Panc1 (cell line): ENCODE measurements at places on chromosomes 11 and 22. TPM values are rescaled to one million over a fixed set of nuclear protein-coding genes. Genes with fewer than 3 reads are reported as not detected.

DNA sequence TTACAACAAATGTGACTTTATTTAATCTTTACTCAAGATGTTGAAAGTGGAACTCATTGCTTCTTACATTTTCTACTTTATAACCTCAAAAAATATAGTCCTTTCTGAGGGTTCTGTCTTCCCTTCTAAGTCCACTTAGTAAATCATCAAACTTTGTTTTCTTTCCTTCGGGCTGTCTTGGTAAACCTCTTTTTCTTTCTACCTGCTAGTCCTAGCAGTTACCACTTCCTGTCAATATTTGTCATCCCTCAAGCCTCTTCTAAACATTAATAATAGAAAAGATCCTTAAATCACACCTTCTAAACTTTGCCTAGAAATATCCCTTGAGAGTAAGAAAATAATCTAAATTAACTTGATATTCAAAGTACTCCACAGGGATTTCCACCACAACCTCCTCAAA is 580.4 kb downstream of the CNTN5 start:
- H3K27me3 ChIP-seq, result no peaks in the 10 kb centered on the region
- no peak overlapping the region for H3K27ac ChIP-seq
- no peak overlapping the region for H3K4me3 ChIP-seq
- no peak for DNase-seq
- no peaks in the 10 kb centered on the region for H3K36me3 ChIP-seq
- H3K4me1 ChIP-seq, result no peaks in the 10 kb centered on the region

DNA sequence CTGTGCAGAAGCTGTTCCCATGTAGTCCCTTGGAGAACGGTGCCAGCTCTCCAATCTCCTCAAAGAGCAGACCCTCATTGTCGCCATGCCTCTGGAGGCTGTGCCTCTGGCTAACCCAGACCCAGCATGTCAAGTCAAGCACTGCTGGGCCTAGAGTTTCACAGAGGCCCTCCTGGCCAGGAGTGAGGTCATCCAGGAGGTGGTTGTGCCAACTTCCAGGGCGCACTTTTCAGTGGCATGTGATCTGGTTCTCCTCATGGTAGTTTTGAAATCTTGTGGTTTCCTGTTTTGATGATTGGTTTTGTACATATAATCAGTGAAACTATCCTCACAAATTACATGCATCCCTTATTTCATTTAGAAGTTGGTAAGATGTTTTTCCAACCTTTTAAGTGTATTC is 78.9 kb downstream of the PPFIBP2 start:
- H3K4me3 ChIP-seq, result no peak overlapping the region
- no peaks in the 10 kb centered on the region for H3K27me3 ChIP-seq
- no peaks in the 10 kb centered on the region for H3K4me1 ChIP-seq
- no peaks in the 10 kb centered on the region for H3K36me3 ChIP-seq
- H3K27ac ChIP-seq, result no peak overlapping the region

DNA sequence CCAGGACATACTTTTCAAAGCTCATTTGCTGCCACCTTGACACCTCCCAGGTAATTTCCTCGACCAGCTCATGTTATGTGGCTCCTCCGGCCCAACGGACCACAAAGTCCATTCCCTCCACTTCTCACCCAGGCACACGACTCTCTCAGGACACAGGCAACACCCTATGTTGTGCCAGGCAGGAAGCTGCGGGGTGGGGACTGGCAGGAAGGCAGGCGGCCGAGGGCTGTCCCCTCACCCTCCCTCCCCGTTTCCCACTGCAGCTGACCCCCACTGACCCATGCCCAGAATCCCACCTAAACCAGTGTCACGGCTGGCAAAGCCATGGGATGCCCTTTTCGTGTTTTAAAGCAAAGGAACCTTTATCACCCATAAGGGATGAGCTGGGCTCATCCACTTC is 20.8 kb downstream of the CELSR1 start:
- DNase-seq, result no peak
- H3K4me1 ChIP-seq, result no peaks in the 10 kb centered on the region
- H3K4me3 ChIP-seq, result no peak overlapping the region

- H3K27me3 ChIP-seq, result no peaks in the 10 kb centered on the region
- no peak overlapping the region for H3K27ac ChIP-seq
- no peak overlapping the region for H3K4me3 ChIP-seq
- H3K4me1 ChIP-seq, result no peaks in the 10 kb centered on the region
These were observed 68.6 kb downstream of the CDKN1C start for GRCh38 chr11:2816941-2817421.

DNA sequence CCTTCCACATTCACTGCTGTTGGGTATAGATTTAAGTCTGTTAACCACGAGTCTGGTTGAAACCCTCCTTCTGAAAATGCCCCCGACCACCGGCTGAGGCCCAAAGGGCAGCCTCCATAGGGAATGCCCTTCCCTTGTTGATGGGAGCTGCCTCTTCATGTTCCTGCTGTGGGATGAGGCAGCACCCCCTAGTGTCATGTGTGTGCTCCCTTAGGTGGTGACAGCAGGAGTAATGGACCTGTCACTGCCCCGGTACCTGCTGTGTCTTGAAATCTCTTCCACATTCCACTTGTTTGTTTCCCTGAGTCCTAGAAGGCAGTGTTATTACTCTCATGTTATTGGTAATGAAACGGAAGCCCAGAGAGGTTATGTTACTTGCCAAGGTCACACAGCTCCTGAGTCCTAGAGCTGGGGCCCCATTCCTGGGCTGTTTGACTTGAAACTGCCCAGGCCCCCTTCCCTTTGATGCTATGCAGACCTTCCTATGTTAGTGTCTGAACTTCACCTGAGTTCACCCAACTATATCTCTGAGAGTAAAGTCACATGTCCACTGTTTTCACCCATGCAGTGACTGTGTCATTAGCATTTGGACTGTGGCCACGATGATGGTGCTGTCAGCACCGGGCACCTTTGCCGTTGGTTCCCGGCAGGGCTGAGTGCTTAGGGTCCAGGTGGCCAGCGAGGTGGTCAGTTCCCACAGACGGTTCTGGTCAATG is 234.3 kb downstream of the TBC1D22A start:
- no peaks in the 10 kb centered on the region for H3K36me3 ChIP-seq
- H3K4me3 ChIP-seq, result no peak overlapping the region
- H3K27me3 ChIP-seq, result no peaks in the 10 kb centered on the region
- no peaks in the 10 kb centered on the region for H3K4me1 ChIP-seq

DNA sequence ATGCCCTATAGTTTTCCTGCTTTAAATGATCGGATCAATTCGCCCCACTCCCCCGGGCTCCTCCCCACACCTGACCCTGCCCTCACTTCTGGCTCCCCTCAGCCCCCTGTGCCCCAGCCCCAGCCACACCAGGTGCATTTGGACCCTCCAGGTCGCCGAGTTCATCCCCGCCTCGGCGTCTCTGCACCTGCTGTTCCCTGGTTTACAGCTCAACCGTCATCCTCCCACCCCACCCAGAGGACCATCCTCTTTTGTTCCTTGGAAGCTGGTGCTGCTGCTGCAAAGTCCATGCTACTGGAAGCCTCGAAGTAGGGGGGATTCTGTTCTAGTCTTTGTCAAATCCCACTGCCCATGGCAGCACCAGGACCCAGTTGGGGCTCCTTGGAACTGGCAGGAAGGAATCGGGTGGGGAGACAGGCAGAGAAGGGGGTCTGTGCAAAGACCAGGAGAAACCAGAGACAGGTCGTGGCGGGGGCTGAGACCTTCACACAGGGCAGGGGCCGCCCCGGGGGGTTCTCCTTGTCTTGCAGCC is 4.5 kb upstream of the MUC5B start:
- H3K36me3 ChIP-seq, result no peaks in the 10 kb centered on the region
- H3K4me1 ChIP-seq, result peaks cover 14% of the 10 kb centered on the region

DNA sequence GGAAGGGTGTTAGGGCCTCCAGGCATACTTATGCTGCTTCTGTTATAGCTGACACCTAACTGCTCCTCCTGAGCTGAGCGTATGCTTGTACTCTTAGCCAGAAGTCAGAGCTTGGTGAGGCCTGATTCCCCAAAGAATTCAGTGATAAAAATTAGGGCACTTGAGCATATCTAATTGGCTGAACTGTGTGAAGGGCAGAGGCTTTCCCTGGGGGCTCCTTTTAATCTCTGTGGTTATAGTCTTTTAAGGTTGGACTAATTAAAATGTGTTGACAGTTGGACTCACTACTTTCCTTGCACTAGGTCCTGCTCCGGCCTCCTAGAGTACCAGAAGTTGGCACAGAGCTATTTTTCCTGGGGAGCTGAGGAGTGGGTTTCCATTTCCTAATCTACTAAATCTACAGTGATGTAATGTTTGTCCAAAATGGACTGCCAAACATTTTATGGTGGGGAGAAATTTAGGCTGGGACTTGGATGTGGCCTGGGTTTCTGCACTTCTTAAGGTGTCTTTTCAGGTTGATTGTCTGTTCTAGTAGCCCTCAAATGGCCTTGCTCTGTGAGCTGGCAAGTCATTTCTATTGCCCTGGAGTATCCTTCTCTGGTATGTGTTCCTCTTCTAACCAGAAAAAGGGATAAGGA is 18.4 kb downstream of the STIM1 start:
- H3K27me3 ChIP-seq, result no peaks in the 10 kb centered on the region
- no peaks in the 10 kb centered on the region for H3K36me3 ChIP-seq
- DNase-seq, result no peak
- peaks cover 17% of the 10 kb centered on the region for H3K4me1 ChIP-seq

GRCh38 chr11:28466506-28466905 is 358.3 kb downstream of the METTL15 start:
- H3K27me3 ChIP-seq, result no peaks in the 10 kb centered on the region
- no peak for DNase-seq
- H3K4me1 ChIP-seq, result no peaks in the 10 kb centered on the region
- no peak overlapping the region for H3K4me3 ChIP-seq
- H3K36me3 ChIP-seq, result no peaks in the 10 kb centered on the region

The SOX6 gene
- 0.21 TPM for total RNA-seq

The TCN2 gene
- 2.4 TPM for total RNA-seq

GRCh38 chr11:111913997-111914396 is 1.5 kb downstream of the HSPB2 start:
- H3K4me3 ChIP-seq, result no peak overlapping the region
- peaks cover 11% of the 10 kb centered on the region for H3K27me3 ChIP-seq
- H3K36me3 ChIP-seq, result no peaks in the 10 kb centered on the region
- no peak for DNase-seq
- H3K4me1 ChIP-seq, result peaks cover 8% of the 10 kb centered on the region

GRCh38 chr11:5937868-5938602 is 4.0 kb upstream of the OR56A3 start:
- H3K27me3 ChIP-seq, result no peaks in the 10 kb centered on the region; the same call in 1 of the 2 replicates
- no peak overlapping the region for H3K27ac ChIP-seq
- H3K4me3 ChIP-seq, result no peak overlapping the region
- H3K4me1 ChIP-seq, result no peaks in the 10 kb centered on the region

The RNF121 gene
- 69.6 TPM for total RNA-seq

GRCh38 chr11:116335891-116336290 is 436.9 kb downstream of the BUD13 start:
- H3K27me3 ChIP-seq, result no peaks in the 10 kb centered on the region; the same call in 1 of the 2 replicates
- H3K36me3 ChIP-seq, result no peaks in the 10 kb centered on the region
- H3K4me3 ChIP-seq, result no peak overlapping the region
- no peaks in the 10 kb centered on the region for H3K4me1 ChIP-seq
- no peak for DNase-seq
